Activated naive CD8-positive, alpha-beta T cell treated with anti-CD3 and anti-CD28 coated beads for 36 hours (primary cell): ENCODE measurements at places on chromosomes 12 and 14. TPM values are rescaled to one million over a fixed set of nuclear protein-coding genes. Genes with fewer than 3 reads are reported as not detected.

The LMNTD1 gene
- total RNA-seq: not detected

The PMCH gene
- total RNA-seq: not detected

The DCN gene
- total RNA-seq: not detected

The EIF2B2 gene
- total RNA-seq: 55.6 TPM

The FOXN4 gene
- not detected for total RNA-seq

The KIF26A gene
- 0.94 TPM for total RNA-seq

DNA sequence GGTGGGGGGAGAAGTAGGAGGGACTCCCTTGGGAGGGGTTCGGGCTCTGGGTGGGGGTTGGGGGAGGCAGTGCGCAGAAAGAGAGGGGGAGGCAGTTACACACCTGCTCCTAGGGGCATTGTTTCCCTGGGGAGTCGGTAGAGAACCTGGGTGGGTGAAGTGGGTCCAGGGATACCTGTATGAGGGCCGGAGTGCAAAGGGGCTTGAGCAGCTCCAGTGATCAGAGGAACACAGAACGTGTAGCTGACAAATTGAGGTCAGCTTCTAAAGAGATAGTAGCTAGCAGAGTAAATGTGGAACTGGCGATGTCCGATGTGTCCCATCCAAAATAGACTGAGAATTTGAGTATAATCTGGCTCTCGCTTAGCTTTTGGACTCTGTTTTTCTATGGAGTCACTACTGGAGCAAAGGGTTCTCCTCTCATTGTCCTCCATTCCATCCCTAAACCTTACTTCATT is 502 bp downstream of the SMARCD1 start:
- DNase-seq: no peak

DNA sequence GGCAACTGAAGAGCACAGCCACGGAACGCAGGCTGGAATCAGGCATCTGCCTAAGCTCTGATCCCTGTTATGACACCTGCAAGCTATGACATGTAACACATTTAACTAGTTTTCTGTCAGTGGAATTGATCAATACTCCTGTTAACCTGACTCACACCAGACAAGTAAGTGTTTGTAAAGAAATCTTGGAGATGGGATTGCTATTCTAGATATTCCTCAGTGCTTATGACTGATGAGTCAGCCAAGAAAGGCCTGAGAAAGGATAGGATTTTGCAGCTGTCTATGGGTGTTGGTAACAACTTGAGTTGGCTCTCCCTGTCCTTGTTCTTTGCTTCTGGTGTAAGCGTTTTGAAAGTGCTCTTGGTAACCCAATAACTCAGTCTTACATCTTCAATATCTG is 110.5 kb downstream of the GPR135 start:
- no peak for DNase-seq

GRCh38 chr12:71281425-71281824 is 123.6 kb upstream of the TSPAN8 start:
- no peak for DNase-seq

DNA sequence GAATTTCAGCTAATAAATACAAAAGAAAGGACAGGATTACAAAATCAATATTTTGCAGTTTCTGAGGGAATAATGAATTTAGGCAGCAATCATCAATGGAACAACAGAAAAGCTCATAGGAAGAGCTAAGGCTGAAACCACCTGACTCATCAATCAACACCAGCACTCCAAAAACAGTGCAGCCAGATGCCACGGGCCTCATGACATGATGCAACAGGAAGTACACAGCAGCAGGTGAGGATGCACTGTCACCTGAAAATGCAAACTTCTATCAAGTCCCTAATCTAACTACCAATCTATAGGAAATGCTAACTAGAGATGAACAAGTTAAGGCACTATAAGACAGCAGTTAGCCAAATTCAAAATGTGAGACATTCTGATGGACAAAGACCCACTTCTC is 21.7 kb downstream of the GNS start:
- DNase-seq: peak; percentile 10

DNA sequence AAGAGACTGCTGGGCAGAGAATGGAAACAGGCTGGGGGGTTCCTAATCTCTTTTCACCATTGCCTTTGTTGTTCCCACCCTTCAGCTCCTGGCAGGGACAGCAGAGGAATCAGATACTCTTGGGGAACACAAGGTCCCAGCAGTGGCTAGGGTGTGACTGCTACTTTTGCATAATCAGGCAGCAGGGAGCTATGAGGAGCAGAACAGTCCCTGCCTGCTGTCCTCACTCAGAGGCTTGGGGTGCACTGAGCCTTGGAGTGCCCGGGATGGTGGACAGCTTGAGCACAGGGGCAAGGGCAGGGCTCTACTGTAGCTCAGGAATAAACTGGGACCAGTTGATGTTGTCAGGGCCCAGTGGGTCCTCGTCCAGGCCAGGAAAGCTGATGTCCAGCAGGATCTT is 1.5 kb upstream of the TEX52 start:
- no peak for DNase-seq

- DNase-seq: no peak
These were observed 66.8 kb upstream of the RIN3 start for GRCh38 chr14:92446771-92447170.

DNA sequence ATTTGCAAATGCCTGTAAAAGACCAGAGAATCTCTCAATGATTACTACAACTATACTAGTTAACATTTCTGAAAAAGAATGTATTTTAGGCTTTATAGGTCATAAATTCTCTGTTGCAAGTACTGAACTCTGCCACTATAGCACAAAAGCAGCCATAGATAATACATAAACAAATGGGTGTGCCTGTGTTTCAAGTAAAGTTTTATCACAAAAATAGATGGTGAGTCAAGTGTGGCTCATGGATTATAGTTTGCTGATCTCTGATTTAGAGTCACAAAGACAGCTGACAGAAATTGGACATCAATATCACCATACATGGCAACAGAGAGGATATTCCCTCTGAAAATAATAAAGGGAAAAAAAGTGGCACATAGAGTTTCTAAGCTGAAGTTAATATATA is 68.1 kb downstream of the FSCB start:
- no peak for DNase-seq

DNA sequence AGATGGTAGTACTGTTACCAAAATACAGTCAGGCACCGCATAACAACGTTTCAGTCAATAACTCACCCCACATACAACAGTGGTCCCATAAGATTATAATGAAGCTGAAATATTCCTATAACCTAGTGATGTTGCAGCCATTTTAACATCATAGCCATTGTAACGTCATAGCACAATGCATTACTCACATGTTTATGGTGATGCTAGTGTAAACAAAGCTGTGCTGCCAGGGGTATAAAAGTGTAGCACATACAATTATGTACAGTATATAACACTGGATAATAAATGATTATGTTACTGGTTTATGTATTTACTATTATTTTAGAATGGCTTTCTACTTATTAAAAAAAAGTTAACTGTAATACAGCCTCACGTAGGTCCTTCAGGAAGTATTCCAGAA is 37.0 kb downstream of the GPR137C start:
- no peak for DNase-seq

DNA sequence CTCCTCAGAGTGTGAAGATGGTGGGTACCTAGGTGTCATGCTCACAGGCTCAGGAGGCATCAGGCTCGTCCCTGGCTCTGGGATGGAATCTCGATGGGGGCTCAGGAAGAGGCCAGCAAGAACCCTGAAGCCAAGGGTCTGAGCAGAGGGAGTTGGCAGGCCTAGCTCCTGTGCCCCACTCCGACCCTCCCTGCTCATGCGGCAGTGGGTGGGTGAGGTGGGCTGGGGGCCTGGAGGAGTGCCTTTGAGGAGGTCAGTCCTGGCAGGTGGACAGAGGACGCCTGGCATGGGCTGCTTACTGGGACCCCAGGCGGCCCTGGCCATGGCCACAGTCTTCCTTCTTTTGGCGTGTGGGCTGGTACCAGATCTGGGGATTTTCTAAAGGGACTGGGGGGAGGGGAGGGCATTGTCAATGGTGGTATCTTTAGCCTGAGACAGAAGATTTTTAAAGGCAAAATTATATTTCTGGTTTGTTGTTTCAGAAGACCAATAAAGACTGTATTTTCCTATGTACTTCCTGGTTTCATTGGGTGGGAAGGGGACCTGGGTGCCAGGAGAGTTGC is 16.0 kb downstream of the LRTM2 start:
- no peak for DNase-seq

DNA sequence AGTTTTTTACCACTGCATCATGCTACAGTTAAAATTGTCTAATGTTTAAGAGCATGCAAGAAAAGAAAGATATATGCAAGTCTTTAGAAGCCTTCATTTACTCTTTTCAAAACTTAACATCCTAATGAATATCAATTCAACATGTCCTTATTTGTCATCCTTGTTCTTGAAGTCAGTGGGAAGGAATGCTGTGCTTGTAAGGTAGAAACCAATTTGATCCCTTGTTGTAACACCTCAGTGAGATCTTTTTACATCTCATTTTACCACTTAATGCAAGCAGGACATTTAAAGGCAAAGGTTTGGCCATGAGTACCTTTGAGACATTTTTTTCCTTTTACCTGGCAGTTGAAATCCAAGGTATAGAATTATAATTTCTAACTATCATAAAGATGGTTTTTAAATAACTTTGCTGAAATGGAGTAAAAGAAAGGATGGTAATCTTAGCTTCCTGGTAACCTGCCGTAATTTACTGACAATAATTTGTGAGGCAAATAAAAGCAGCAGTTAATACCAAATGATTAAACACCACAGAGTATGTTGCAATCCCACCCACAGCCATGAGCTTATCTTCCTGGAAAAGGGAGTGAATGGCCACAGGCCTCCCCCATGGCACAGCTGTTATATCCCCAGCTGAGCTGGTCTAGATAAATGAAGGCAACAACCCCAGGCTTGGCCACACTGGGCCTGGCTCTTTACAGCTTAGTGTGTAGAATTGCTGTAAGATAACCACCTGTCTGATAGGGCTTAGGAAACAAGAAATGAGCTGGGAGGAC is 33.2 kb upstream of the STRN3 start:
- no peak for DNase-seq

DNA sequence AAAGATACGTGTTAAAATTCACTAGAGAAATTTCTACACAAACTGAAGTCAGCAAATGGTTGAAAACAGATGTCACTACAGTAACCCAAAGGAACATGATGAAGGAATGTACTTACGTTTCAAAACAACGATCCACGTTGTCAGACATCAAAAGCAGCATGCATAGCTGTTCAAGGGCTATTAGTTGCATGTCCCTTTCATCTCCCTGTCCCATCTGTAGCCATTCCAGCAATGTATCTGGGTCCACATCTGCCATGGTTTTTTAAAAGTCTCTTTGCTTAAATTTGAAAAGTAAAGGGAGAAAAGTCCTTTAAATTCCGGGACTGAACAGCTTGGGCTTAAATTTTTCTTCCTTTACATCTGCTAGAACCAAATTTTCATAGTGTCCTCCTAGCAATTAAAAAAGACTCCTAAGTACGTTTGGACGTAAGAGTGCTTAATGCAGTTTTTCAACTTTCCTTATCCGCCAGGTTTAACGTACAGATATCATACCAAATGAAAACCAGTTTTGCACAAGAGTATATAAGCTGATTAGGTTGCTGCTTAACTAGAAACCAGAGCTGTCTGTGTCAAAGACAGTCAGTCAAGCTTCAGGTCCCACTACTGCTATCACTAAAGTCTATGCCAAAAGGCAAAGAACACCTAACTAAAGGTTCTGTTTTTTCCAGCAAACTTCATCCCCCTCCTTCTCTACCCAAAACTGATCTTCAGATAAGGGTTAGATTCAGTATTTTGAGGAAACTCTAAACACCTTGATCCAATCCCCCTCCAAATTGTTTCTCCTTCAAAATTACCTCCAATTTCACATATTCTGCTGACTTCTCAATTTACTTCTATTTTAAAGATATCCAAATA is 1.7 kb downstream of the HECTD1 start:
- no peak for DNase-seq

DNA sequence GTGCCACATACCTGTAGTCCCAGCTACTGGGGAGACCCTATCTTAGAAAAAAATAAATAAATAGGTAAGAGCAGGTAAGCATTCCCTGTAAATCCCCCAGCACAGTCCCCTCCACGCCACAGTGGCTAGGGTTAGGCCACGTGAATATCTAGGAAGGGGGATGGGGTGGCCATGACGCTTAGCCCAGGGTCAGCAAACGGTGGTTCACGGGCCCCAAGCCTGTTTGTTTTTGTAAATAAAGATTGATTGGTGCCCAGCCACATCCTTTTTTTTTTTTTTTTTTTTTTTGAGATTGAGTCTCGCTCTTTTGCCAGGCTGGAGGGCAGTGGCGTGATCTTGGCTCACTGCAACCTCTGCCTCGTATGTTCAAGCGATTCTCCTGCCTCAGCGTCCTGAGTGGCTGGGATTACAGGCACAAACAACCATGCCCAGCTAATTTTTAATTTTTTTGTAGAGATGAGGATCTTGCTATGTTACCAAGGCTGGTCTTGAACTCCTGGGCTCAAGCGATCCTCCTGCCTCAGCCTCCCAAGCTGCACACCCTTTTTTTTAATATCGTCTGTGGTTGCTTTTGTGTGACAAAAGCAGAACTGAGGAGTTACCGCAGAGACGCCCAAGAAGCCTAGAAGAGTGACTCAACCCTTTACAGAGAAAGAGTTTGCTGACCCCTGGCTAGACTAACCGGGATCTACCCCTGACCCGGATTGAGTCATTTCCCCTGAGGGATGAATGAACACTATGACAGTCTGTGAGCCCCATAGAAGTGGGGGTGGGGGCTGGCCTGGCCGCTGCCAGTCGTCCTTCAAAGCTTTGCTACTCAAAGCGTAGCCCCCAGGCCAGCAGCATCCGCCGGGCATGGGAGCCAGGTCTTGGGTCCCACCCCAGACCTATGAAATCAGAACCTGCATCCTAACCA is 113.7 kb upstream of the NCOR2 start:
- DNase-seq: peak; percentile 13

DNA sequence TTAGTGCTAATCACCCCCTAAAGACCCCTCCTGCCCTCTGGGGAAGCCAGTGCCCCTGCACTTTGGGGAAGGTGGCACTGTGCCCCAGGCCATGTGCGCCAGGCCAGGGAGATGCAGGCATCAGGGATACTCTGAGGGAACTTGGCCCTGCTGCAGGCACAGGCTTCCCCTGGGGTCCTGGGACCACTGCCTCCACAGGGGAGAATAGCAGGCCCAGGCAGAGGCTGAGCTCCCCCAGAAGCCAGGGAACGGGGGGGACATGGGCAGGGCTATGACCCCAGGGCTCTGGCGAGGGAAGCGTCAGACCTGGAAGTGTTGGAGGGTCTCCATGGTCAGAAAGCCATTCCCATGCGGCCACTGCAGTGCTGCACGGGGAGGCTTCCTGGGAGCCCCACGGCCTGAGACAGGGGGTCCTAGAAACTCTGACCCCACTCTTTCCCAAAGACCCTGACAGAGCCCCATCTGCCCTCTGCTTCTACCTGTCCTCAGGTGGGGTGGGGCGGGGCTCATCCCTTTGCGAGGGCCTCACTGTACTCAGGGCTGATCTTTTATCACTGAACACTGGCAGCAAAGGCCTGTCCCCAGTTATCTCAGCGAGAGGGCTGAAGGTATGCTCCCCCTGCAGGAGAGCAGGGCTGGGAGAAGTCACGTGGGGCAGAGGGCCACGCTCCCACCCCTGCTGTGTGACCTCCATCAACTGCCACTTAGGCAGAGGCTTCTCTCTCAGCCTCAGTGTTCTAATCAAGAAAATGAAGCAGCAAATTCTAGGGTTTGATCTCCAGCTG is 160.0 kb downstream of the CALM1 start:
- DNase-seq: no peak

DNA sequence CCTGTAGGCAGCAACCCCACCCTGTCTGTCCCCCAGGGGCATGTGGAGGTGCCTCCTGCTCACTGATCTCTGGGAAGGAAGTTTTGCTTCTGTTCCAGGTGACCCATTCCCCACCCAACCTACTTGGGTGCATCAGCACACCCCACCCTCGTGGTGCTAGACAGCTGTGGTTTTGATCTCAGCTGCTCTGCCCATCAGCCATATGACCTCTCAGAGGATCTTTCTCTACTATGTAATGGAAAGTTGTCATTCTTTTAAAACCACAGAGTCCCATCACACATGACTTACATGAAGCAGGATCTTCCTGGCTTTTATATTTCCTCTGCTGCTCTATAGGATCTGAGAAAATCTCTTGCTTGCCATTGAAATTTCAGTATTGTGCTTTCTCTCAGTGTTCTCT is 13.5 kb upstream of the KRT82 start:
- no peak for DNase-seq
